CD4-positive, alpha-beta T cell treated with Interleukin-15 for 4 hours (primary cell): ENCODE measurements at places on chromosomes 1 and 21.

DNA sequence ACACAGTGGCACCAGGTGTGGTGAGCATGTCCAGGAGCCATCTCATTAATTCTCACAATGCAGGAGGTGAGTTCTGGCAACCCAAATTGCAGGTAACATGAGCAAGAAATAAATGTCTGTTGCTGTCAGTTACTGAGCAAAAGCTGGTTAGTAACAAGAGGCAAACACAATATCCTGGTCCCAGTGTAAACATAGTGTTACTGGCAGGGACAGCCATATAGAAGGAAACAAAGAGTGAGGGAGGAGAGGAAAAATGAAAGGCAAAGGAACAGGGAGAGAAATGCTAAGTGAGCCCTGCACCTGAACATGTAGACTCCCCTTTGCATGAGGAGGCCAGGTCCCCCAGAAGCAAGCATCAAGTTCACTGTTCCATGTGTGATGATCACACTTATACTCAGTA, 203.6 kb downstream of the TRABD2B start:
- no peak for DNase-seq

DNA sequence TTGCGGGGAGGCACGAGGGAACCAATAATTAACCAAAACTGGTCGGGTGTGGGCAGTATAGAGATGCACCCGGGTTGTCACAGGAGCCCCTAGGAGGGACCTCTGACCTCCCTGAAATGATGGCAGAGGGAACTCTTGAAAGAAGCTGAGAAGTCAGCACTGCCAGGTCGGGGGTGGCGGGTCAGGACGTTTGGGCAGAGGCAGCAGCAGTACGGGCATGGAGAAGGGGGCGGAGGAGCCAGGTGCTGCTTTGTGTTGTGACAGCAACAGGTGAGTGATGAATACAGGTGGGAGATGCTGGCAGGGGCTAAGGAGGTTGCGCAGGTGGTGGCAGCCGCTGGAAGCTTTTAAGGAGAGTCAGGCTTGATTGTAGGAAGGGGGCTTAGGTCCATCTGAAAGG, 11.7 kb downstream of the TNFRSF1B start:
- DNase-seq = no peak

DNA sequence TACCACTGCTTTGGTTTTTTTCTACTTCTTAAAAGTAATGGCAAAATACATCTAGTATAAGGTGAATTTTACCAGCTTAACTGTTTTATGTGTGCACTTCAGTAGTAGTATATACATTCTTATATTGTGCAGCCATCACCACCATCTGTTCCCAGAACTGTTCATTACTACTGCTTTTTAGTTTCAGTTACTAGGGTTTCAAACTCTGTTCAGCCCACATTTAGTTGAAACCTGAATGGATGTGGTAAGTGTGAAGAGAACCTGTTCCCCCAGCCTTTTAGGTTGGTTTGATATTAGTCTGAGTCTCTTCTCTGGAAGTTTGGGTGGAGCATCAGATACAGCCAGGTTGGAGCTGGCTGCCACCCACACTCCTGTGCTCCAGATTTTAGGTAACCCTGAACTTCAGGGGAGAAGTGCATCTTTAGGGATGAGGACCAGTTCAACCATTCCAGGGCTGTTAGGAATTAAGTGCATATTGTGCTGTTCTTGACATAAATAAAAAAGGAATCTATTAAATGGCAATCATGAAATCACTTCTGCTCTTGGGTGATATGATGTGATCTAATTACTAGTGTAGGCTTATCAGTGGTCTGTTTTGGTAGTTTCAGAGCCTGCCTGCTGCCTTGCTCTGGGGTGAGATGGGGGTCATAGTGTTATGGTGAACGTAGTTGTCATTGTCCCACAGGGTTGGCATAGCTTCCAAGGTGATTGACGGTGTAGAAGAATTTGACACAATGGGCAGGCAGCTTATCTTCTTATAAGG, 32.1 kb downstream of the URB2 start:
- DNase-seq = no peak

GRCh38 chr1:38671221-38671620, 188.4 kb downstream of the RRAGC start:
- no peak for DNase-seq

- DNase-seq = peak; percentile 36
Measured at GRCh38 chr1:110671361-110671760, 3.4 kb downstream of the KCNA3 start.

- DNase-seq = peak; percentile 1
Measured at GRCh38 chr1:195195423-195196057, 1412.7 kb downstream of the KCNT2 start.

DNA sequence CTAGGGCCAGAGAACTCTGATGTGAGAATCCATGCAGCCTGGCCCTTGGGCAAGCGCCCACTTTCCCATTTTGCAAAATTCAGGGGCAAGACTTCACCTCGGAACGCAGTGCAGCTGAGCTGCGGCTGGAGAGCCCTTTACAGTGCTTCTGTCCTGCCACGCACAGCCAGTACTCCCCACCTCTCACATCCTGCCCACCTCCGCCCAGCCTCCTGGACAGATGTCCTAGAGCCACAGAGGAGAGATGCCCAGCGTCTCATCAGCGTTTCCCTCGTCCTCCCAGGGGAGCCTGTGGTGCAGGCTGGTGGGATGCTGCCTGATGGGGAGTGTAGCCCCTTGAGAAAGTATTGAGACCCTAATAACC, 29.6 kb downstream of the RUNX3 start:
- DNase-seq = no peak

DNA sequence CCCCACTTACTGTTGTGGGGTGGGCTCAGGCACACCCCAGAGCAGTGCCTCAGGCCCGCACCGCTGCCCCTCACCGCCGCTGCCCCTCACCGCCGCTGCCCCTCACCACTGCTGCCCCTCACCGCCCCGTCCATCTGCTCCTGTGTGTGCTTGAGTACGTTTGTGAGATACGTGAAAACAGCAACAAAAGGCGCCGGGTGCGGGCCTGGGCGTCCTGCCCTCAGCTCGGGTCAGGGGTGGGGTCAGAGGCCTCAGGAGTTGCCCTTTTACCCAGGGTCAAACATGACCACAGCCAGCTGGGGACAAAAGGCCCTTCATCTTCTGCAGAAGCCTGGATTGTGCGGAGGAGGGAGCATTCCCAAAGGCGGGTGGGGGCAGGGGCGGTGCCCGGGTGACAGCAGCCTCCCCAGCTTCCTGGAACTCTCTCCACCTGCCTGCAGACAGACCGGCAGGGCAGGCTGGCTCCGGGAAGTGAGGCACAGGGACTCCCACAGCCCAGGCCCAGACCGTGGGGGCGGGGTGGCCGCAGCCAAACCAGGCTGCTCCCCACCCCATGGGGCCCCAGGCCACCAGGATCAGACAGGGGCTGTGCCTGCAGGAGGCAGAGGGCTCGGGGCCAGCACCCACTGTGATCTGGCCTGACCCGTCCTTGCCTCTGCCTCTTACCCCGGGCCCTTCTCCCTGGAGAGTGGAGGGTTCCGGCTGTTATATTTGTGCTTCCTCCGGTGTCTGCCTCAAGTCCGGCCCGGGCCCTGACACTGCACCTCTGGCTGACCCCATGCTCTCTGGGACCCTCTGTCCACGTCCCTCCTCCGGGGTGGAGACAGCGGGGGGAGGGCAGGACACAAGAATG, 2.3 kb upstream of the VWA1 start:
- no peak for DNase-seq

- no peak for DNase-seq
Measured at GRCh38 chr1:221430152-221430960, 311.5 kb downstream of the DUSP10 start.

DNA sequence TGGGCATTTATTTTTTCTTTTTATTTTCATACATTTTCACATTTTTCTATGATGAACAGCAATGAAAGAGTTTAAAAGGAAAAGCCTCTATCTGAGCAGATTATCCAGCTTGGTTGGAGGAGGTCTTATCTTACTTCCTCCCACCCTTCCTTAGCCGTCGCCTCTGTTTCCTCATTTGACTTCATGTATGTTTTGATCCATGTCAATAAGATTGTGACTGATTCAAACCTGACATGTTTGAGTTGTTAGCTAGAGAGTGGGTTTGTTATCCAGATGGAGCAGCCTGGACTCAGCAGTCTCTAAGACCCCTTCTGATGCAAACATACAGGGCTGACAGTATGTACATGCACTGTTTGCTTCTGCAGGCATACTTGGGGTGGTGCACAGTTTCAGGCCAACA, 31.2 kb downstream of the MACO1 start:
- DNase-seq = no peak

DNA sequence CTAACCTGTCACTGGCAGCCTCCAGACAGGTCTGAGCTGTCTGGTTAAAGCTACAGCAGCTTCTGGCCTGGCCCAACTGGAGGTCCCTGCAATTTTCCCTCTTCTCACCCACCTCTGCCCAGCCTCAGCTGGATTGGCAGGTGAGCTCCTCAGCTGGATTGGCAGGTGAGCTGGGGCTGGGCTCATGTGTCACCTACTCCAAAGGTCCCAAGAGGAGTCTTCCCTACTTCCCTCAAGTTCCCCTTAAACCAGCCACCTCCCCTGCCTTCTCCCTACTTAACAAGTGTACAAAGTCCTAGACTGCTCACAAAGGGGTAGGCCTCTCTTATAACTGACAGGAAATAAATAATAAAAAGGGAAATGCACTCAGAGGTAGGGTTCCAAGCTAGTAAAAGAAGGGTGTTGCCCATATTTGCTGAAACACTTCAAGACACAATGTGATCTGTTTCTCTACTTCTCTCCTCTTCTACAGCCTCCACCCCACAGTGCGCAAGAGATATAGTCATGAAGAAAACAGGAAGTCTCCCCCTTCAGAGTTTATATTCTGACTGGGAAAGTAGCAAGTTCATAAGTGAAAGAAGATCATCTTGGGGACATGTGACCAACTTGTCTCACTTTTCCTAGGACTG, at the start of gene GPA33:
GPA33 (minus strand) TSS at position 64 of the 629 bp plus-strand sequence. CDS start 90 bp downstream, outside the sequence.
- DNase-seq = peak; percentile 45

DNA sequence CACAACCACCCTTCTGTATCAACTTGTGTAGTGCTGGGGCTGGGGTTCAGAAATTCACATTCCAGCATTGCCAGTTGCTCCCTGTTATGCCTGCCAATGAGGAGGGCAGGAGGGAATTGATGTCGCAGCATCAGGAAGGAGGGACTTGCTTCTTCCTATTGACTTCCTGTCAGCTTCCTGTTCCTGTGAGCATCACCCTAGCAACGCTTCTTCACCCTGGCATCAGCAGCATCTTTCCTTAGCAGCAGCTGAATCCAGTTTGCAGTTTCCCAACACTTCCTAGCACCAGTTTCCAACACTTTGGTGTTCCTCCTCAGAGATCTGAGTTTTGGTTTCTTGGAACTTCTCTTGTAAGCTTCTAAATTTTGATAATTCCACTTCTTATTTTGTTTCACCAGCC, 8.9 kb upstream of the TRIM62 start:
- no peak for DNase-seq

GRCh38 chr1:154967331-154967950, 3.1 kb downstream of the SHC1 start:
- no peak for DNase-seq

DNA sequence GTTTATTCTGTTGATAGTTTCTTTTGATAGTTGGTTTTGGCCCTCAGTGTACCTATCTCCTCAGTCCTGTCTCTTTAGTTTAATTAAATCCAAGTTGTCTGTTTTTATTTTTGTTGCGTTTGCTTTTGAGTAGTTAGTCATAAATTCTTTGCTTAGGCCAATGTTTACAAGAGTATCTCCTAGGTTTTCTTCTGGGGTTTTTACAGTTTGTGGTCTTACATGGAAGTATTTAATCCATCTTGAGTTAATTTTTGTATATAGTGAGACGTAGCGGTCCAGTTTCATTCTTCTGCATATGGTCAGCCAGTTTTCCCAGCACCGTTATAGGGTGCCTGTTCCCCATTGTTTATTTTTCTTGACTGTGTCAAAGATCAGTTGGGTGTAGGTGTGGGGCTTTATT, 139.4 kb downstream of the POU2F1 start:
- no peak for DNase-seq

DNA sequence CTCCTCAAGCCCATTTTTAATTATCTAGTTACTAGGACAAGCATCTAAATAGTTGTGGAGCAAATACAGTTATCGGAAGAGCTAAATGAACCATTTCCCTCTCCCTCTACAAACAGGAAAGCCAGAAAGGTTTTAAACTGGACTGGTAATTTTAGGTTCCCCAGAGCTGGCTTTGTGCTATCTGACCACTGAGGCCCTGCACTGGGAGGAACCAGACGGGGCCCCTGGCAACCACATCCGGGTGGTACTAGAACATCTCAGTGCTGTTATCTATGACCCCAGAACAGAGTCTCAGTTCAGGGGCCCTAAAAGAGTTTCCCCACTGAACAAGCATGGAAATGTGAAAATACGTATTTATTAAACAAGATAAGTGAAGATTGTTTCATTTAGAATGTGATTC, 7.7 kb upstream of the RSPH1 start:
- no peak for DNase-seq

DNA sequence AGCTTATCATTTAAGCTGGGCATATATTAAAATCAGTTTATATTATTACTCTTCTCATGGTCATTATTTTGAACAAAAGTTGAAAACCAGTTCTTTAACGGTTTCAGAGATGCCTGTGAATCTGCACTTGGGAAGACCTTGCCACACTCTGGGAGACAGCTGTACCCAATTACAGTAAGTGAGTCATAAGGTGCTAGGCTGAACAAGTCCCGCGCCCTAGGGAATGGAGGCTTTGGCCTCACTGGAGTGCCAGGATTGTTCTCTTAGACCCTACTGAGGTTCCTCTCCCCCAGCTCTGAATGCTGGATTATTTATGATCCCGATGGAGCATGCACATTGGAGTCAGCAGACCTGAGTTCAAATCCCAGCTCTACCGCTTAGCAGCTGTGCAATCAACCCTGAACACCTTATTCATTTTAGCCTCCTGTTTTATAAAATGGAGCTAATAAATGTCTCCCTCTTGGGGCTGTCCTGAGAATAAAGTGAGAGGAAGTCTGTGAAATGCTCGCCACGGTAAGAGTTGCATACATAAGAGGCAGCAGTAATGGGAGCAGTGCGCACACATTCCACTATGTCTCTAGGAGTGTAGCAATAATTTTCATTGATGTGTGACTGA, 266.2 kb downstream of the FOXD2 start:
- DNase-seq = no peak

DNA sequence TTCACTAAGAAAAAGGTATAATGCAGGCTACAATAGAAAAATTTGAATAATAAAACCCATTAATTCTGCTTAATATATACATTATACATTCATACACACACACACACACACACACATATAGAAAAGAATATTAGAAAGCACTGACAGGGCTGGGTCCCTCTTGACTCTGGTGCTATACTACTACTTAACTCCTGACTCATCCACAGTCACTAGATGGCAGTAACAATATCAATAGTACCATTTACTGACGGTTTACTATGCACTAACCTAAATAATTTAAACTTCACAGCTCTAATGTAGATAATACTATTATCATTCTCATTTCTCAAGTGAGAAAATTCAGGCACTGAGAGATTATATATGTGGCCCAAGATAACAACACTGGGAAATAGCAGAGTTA, 87.5 kb downstream of the COP1 start:
- DNase-seq = peak; percentile 3

GRCh38 chr1:209103092-209103491, 480.4 kb upstream of the CAMK1G start:
- no peak for DNase-seq
